CD4-positive, alpha-beta T cell treated with Interleukin-2 at 100 ng/mL for 4 hours (primary cell): ENCODE measurements at places on chromosomes 12 and 14.
A peak's percentile ranks its signal among the peaks of the same experiment; 100 is the strongest.

DNA sequence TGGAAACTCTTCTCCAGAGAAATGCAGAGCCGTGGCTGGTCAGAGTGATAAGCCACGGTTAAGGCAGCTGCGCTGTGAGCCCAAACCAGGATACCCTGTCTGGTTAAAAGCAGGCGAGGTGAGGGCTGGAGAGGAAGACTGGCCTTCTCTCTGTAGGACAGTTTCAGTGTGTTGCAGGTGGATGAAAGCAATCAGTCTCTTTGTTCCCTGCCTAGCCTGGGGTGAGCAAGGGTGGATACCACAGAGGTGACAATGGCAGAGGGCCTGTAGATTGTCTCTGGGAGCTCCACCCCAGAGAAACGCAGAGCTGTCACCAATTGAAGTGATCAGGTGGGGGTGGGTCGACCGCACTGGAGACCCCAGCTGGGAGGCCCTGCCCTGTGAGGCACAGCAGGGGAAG, 621.9 kb downstream of the LRFN5 start:
- no peak for DNase-seq

DNA sequence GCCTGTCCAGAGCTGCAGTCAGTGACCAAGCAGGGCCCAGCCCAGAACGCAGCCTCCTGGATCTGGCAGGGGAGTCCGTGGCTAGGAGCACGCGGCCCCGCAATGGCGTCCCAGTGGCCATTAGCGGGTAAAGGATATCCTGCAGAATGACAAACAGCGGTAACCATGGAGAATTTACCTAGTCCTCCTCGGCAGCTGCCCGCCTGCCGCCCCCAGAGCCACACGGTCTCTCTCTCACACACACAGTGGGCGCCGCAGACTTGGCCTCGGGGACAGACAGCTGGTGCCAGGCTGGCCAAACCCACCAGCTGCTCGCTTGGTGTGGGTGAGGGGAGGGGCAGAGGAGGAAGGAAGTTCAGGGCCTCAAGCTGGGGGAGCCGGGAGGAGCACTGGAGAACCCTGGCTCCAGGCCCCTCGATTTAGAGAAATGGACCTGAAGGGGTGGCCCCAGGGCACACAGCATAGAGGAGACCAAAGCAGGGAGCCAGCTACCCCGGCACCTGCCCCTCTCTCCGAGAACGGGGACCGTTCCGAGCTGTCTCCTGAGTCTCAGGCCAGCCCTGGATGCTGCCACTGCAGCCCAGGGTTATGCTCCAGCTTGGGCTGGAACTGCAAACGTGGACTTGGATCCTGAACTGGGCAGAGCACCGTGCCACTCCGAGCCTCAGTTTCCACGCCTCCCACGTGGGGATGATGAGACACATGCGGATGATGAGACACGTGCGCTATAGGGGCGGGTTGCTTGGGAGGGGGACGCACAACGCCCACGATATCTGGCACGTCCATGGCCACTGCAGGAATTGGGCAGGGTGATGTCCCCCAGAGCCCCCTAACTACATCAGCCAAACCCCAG, 3.4 kb downstream of the CDK2AP1 start:
- DNase-seq = no peak

GRCh38 chr14:24436355-24437019, 6.1 kb downstream of the SDR39U1 start:
- peak; percentile 70 for DNase-seq

GRCh38 chr12:132856581-132856980, 27.9 kb upstream of the GOLGA3 start:
- DNase-seq = no peak

GRCh38 chr12:126668961-126669360, 1598.0 kb upstream of the TMEM132C start:
- no peak for DNase-seq

GRCh38 chr12:19850346-19851065, 411.2 kb downstream of the AEBP2 start:
- DNase-seq = no peak

DNA sequence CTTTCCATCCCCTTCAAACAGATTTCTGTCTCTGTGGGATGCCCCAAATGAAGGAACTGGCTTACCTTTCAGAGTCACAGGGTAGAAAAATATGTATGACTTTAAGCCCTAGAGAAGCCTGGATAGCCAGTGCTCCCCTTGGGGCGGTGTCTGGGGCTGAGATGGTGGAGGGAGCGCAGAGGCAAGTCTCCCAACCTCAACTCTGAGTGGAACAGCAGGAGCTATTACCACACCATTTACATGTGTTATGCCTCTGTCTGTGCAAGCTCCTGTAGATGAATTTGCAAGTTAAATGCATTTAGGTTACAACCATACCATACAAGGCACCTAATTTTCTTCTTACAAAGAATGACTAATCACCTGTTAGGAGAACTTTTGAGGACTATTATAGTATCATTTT, 50.4 kb upstream of the CLMN start:
- DNase-seq = no peak
